ENCODE measurements at places on chromosomes 4 and X. TPM values are rescaled to one million over a fixed set of nuclear protein-coding genes. Genes with fewer than 3 reads are reported as not detected.

The FAM9C gene
- not detected for total RNA-seq

The FANCB gene
- 0.89 TPM for total RNA-seq

The SH2D1A gene
- total RNA-seq = 0.33 TPM

The NHS gene
- 1.2 TPM for total RNA-seq

DNA sequence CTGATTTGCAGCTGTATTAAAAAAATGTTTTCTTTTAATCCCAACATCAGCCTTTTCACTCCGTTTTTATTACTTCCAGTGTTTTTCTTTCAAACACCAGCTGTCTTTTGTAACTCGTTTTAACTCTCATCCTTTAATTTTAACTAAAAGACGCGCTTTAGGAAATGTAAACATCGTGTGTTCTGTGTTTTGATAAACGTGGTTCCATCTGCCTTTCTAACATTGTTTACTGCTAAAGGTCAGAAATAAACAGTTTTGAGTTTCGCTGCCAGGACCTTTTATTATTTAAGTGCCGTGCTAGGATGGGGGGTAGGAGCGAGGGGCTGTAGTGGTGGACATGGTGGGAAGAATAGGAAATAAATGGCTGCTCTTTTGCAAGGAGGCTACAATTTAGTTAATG is 1.5 kb downstream of the N4BP2 start:
- no peak for DNase-seq

DNA sequence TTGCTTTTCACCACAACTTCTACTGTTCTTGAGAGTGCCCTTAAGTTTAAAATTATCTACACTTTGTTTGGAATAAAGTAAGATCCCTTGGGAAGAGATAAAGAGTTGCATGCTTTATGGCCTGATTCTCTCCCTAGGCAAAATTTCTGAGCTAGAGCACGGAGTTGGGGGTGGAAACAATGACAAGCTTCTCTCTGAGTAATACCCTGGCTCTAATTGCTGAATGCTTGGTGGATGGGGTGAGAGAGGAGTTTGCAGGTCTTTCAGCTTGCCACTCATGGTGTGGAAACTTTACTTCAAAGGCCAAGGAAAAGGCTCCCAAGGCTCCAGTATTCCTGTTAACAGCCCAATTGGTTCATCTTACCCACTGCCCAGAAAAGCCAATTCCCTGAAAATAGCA is 26.1 kb upstream of the PRDM8 start:
- no peak for DNase-seq

GRCh38 chr4:98506462-98507132 is 151.8 kb downstream of the TSPAN5 start:
- no peak for DNase-seq

DNA sequence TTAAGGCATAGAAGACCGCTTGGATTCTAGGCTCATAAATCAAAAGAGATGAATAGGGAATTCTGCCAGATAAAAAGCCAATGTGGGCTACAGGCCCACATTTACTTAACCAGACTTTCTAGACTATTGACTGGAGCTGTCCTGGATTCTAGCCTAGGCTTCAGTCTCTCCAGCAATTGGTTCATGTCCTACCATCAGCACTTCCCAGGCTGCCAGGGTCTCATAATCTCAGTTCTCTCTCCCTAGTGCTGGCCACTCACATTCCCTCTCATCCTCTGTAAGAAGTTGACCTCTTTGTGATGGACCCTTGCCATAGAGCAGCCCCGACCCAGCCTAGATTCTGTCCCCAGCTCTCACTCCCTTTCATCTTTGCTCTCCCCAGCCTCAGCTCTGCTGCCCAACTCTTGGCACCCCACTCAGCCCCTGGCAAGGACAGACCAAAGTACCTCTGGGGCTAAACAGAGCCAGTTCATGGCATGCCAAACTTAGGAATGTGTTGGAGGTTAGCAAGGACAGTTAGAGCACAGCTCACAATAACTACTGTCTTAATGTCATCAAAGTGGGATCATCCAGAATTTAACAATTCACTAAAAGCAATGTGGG is 396.2 kb downstream of the INPP4B start:
- no peak for DNase-seq

DNA sequence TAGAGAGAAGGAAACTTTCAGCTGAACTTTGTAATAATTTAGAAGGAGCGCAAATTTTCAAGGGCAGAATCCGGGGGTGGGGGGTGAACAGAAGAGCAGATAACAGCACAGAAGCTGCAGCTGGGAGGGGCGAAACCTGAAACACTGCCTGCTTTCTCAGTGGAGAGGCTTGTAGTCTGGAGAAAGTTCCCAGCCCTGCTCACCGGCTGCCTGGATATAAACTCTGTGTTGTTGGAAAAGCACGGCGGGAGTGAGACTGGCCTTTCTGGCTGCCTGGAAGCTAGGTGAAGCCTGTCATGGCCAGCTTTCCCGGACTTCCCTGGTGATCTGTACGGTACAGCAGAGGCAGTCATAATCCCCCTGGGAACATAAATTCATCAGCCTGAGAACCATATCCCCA is 1352.1 kb upstream of the DIAPH2 start:
- no peak for DNase-seq

Data from right cardiac atrium (tissue), 5 donors.